ENCODE measurements at places on chromosomes 3 and 15.

DNA sequence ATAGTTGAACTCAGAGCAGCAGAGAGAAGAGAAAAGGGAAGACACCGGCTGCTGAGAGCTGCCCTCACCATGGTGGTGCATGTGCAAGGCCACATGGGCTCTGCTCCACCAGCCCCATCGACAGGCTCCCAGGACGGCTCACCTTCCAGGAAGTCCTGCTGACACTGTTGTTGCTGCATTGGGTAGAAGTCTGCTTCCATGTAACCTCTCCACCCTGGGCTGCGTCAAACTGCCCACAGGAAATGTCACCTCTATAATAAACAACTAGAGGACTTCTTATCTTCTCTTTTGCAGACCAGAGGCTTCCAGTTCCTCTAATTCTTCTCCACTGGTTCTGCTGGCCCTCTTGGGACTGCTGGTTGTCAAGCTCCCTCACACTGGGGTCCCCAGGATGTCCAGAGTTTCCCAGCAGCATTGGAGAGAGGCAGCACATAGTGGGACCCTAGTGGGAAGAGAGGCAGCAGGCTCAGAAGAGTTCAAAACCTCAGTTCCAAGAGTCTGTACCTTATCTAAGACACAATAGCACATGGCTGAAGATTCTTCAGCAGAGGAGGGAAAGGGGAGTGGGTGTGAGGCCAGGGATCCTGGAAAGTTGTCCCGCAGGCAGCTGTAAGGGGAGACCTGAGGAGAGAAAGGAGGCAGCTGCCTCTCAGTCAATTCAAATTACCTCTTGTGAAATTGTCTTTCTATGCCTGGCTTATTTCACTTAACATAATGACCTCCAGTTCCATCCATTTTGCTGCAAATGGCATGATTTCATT, 5.8 kb upstream of the CCR3 start:
- DNase-seq: no peak

- no peak for DNase-seq
Observed at GRCh38 chr3:47577583-47578118, 1.0 kb downstream of the CSPG5 start.

GRCh38 chr15:98592136-98592535, 56.2 kb upstream of the IGF1R start:
- DNase-seq: no peak

DNA sequence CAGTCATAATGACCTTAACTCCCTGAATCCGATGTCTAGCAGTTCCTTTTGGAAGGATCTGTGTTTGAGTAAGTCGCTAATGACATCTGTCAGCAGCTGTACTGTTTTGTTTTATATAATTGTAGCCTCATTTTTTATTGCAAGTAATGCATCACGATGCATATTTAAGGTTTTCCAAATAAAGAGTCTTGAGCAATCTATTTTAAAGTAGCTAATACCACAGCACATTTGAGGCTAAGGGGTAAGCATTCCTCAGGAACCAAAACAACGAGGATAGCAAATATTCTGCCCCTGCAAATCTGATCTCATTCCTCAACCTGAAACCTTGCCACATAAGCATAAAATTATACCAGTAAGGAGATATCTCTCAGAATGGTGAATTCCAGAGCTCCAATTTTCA, 98.7 kb downstream of the TBC1D5 start:
- DNase-seq: no peak

DNA sequence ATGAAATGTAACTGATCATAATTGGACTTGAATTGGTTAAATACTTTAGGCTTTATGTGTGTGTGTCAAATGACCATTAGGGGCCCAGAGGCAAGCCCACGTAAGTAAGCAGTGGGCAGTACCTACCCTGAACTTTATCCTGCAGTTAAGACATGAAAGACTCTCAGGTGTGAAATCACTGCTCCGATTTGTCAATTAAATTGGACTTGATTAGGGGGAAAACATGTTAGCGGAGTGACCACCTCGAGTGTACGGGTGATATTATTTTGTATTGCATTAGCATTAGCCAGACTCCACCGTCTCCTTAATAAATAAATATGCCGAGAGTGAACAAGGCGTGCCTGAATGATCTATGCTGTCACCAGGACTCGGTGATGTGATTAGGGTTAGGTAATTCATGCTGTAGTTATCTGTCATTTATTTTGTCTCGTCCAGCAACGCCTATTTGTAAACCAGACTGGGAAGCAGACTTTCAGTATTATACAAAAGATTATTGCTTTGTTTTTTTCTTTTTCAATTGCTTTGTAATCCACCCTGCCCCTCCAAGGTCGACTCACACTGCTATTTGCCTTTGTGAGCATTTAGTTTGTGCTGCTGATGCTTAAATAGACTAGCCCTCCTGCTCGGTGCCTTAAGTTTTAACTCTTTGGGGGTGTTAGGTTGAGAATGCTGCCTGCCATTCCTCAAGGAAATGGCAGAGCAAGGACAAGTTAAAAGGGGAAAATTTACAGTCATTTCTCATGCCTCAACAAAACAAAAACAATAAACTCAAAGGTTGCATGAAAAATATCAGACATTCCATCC, 1.8 kb downstream of the RBMS3 start:
- no peak for DNase-seq
